NCI-H1930 (cell line): ENCODE measurements at places on chromosomes 5 and 9.

GRCh38 chr5:54537725-54538124, 20.2 kb downstream of the SNX18 start:
- no peak for DNase-seq

DNA sequence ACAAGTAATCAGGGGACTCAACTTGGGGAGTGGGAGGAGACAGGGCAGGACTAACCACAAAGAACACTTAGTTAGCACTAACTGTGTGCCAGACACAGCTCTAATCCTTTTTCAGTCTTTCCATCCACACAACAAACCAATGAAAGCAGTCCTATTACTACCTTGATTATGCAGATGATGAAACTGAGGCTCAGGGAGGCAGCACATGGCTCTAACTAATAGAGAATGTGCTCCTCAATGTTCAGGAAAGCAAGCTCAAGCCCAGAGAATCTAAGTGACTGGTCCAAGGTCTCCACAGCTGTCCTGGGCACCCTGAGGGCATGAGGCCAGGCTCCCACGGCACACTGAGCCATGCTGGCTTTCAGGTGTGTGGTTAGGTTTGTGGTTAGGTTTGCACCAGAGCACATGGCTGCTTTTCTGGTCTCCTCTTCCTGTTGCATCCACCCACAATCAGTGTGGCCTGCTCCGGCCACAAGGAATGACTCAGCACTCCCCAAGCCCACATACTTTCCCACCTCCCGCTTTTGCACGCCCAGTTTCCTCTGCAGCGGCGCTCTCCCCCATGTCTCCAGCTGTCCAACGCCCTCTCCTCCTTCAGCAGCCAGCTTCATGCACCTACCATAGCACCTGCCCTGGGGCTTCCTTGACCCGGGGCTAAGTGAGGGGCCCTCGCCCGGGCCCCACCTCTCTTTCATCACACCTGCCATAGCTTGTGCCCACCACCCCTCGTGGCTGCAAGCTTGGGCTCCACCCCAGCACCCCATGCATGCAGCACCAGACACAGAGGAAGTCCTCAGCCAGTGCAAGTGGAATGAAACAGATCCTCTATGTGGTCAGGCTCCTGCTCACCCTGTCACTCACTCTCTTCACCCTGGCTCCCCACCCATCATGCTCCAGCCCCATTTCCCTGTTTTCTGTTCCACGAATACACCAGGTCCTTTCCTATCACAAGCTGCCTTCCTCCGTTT, 133.1 kb downstream of the GABBR2 start:
- DNase-seq = no peak

GRCh38 chr5:106675687-106676086, 995.0 kb downstream of the EFNA5 start:
- DNase-seq = no peak

- no peak for DNase-seq
Observed at GRCh38 chr5:9118852-9119251, 427.0 kb downstream of the SEMA5A start.

GRCh38 chr5:15844253-15844652, 335.3 kb downstream of the MARCHF11 start:
- DNase-seq = no peak

- no peak for DNase-seq
Observed at GRCh38 chr5:171773106-171773505, 12.5 kb upstream of the SMIM23 start.

GRCh38 chr5:174057206-174057605, 11.7 kb downstream of the NSG2 start:
- DNase-seq = no peak

DNA sequence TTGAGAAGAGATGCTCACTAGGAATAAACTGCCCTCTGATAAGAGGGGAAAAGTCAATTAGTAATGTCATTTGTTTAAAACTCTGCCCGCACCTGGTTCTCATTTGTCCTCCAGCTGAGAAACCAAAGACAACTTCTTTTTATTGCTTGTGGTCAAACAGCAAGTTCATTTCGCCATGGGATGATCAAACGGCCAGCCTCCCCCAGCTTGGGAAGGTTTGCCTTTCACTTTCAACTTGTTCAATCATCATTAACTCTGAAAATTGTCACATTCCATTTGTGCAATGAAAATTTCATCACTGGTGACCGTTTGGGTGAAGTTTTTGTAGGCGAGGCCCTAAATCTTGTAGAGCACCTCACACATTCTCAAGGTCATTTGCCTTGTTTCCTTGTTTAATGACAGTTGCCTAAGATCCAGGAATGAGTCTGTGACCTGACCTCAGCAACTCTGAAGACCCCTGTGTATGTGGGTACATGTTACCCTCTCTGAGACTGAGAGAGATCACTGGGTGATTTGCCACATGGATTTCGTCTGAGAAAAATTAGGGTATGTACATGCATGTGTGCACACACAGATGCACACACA, 117.7 kb downstream of the MARCHF3 start:
- DNase-seq = no peak

GRCh38 chr9:121809356-121810050, 158.1 kb downstream of the DAB2IP start:
- no peak for DNase-seq

- DNase-seq = peak; percentile 34
Observed at GRCh38 chr9:33446946-33447798, at the start of gene AQP3. Gene AQP3 (minus strand): TSS chr9:33447593. CDS start chr9:33447530, 63 bp downstream.

DNA sequence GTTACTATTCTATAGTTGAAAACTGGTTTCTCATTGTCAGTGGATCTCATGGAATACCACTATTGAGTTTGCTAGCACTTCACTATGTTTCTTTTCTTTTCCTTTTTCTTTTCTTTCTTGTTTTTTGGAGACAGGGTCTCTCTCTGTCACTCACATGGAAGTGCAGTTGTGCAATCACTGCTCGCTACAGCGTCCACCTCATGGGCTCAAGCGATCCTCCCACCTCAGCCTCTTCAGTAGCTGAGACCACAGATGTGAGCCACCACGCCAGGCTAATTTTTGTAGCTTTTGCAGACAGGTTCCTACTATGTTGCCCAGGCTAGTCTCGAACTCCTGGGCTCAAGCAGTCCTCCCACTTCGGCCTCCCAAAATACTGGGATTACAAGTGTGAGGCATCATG, 42.7 kb upstream of the VCAN start:
- DNase-seq = no peak

DNA sequence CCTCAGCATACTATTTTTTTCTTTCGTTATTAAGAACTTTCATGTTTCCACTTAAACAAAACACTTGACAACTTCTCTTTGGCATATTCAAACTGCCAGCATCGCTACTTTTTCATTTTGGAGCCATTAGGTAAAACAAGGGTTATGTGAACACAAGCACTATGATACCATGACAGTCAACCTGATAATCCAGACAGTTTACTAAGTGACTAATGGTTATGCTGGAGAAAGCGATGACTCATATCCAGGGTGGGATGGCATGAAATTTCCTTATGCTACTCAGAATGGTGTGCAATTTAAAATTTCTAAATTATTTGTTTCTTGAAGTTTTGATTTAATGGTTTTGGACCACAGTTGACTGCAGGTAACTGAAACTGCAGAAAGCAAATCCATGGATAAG, 29.9 kb upstream of the PRSS3 start:
- no peak for DNase-seq

DNA sequence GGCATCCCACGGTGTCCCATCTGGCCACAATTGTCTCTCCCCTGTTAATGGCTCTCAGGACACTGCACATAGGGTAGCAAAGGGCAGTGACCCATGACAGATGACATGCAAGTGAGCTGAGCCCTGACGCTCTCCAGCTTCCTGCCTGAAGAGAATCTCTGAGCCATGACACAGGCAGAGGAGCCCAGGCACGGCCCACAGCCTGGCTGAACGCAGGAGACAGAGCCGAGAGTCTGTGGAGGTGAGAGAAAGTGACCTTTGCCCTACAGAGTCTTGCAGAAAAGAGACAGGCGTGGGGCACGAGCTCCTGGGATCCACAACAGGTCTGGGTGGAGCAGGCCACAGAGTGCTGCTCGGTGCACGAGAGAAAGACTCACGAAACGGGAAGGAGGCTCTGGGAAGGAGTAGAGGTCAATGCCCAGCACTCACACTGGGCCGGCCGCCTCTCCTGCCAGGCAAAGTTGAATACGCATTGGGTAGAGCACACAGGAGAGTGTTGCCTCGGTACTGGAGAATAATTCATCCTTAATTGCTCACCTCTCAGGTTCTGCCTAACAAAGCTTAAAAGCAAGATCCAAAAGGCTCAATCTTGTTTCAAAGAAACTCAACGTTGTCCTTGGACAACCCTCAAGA, 90.3 kb downstream of the MRPL36 start:
- DNase-seq = no peak

DNA sequence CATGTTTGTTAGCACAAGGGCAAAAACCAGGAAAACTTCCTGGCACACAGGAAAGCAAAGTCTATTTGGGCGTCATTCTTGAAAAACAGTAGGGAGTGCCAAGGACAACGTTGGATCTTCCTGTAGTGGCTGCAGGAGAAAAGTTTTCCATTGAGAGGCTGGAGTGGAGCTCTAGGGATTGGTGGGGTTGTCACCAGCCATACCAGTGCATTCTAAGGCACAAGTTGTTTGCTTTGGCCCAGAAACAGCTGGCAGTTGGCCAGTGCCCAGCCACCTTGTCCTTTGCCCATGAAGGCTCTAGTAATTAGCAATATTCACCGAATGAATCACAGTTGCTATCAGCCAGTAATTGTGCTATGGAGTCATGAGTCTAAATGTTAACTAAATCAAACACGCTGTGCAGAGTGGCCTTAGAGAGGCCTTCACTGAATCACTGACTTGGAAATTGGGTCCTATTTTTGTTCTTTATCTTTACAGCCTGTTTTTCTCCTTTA, 26.4 kb downstream of the TNFSF15 start:
- DNase-seq = no peak

DNA sequence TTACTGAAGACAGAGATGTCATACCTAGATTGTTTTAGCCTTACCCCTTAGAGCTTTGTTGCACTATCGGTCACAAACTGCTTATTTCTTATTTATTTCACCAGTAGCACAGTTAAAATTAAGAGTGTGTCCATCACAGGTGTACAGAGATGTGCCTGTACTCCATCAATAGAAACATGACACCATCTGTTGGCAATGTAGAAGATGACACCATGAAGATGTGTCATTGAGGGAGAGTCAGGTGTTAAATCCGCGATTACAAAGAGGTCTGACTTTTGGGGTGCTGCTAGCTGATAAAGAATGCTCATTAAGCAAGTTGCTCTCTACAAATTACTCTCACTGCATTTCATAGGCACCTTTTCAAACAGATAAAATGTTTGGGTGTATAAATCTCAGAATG, 164.4 kb downstream of the SMARCA2 start:
- no peak for DNase-seq

GRCh38 chr9:73741316-73741715, 589.7 kb downstream of the ANXA1 start:
- no peak for DNase-seq

GRCh38 chr9:3827175-3827574, 301.4 kb upstream of the RFX3 start:
- no peak for DNase-seq

DNA sequence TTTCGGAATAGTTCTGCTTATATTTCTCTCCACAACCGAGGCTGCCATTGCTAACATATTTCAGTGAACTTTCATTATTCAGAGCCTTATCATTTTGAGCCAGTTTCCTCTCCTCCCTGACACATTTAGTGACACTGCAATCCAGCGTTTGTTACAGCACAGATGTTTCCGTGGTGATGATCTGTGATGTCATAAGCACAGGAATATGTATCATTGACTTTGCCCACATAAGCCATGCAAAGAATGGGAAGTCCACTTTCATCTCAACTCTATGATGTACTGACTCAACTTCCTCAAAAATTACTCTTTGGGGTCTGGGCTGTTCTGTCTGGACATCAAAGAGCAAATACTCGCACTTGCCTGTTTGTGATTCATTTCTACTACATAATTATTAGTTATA, 291.8 kb downstream of the EBF1 start:
- DNase-seq = no peak

DNA sequence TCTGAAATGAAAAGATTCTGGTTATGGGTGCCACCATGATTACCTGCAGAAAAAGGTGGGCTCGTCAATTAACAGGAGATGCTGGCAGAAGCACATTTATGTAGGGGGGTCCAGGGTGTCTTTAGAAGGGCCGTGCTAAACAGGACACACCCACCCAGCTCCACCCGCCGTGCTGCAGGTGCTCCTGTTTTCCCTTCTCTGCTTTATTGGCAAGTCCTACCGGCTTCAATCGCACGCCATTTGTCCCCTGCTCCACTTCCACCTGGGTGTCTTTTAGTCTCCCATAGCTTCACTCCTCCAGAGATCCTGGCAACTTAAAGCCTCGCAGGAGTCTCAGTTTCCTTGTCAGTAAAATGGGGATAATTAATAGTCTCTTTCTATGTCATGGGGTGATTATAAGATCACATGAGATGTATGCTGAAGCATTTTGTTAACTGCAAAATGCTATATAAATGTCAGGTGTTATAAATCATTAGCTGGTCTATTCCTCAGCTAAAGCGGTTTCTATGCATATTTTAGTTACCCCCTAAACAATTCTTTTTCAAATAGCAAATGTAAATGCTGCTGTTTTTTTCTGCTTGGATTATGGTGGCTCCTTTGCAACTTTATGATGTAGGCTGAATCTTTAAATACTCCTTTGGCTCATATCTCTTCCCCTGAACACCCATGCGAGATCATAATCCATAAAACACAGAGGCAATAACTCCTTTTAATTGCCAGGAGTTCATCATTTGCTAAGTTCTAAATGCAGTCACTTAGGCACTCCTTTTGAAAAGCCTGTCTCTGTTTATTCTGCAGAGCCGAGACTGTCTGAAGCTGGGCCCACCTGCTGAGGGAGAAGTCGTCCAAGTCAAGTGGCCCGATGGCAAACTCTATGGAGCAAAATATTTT, 406.9 kb downstream of the KDM4C start:
- no peak for DNase-seq

GRCh38 chr5:101728933-101729332, 567.2 kb downstream of the SLCO4C1 start:
- no peak for DNase-seq

DNA sequence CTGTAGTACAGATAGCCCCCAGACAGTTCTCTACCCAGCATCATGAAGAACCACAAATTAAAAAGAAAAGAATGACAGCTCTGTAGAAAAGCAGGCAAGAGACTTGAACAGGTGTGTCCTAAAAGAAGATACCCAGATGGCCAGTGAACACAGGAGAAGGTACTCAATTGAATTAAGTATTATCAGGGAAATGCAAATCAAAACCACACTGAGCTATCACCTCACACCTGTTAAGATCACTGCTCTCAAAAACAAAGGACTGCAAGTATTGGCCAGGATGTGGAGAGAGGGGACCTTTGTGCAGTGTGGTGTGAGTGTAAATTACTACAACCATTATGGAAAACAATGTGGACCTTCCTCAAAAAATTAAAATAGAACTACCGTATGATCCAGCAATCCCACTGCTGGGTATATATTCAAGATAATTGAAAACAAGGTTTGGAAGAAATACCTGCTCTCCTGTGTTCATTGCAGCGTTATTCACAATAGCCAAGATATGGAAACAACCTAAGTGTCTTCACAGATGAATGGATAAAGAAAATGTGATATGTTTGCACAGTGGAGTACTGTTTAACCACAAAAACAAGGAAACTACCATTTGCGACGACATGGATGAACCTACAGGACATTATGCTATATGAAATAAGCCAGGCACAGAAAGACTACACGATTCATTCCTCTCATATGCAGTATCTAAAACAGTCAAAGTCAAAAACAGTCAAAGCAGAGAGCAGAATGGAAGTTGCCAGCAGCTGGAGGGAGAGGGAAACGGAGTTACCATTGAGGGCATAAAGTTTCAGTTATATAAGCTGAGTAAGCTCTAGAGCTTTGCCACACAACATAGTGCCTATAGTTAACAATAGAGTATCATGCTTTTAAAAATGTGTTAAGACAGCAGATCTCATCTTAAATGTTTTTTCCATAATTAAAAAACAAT, 102.6 kb downstream of the WNK2 start:
- no peak for DNase-seq
